CD8-positive, alpha-beta memory T cell (primary cell): ENCODE measurements at places on chromosomes 4 and X. TPM values are rescaled to one million over a fixed set of nuclear protein-coding genes. Genes with fewer than 3 reads are reported as not detected.

Gene GLRB
- not detected for total RNA-seq

Gene CLGN
- not detected for total RNA-seq

Gene AMER1
- 4.0 TPM for total RNA-seq

Gene PABPC4L
- total RNA-seq: not detected

Gene CLDN2
- not detected for total RNA-seq

Gene TSR2
- 56.4 TPM for total RNA-seq

Gene TMEM31
- not detected for total RNA-seq

Gene SMARCA5
- 63.4 TPM for total RNA-seq

Gene BDH2
- 11.4 TPM for total RNA-seq

Gene SASH3
- 140 TPM for total RNA-seq

Gene CPLX1
- total RNA-seq: 0.13 TPM

Gene OCRL
- total RNA-seq: 1.7 TPM

Gene NLGN4X
- not detected for total RNA-seq

Gene ARSD
- total RNA-seq: 2.2 TPM

Gene FMR1NB
- not detected for total RNA-seq

Gene GPR78
- total RNA-seq: not detected

Gene MAP3K15
- total RNA-seq: 0.28 TPM

Gene TRPC5OS
- total RNA-seq: not detected

Gene EDA
- 0.53 TPM for total RNA-seq

Gene PDHA1
- total RNA-seq: 265 TPM

Gene CYTL1
- not detected for total RNA-seq

Gene NWD2
- not detected for total RNA-seq

Gene LUZP4
- not detected for total RNA-seq

Gene TLR7
- not detected for total RNA-seq

Gene SYN1
- 0.35 TPM for total RNA-seq

Gene TCP11X2
- total RNA-seq: not detected

Gene SLC10A4
- total RNA-seq: not detected

Gene SSX3
- total RNA-seq: not detected
